Uterus (tissue), 4 donors: ENCODE measurements at places on chromosomes 2 and 18.

GRCh38 chr2:227789803-227790202 lies 23.8 kb upstream of the CCL20 start:
- no peak for DNase-seq

- DNase-seq = no peak
These were observed 21.0 kb downstream of the BCL11A start for GRCh38 chr2:60532421-60532820.

GRCh38 chr2:34545486-34546136 lies 946.5 kb upstream of the FAM98A start:
- no peak for DNase-seq

DNA sequence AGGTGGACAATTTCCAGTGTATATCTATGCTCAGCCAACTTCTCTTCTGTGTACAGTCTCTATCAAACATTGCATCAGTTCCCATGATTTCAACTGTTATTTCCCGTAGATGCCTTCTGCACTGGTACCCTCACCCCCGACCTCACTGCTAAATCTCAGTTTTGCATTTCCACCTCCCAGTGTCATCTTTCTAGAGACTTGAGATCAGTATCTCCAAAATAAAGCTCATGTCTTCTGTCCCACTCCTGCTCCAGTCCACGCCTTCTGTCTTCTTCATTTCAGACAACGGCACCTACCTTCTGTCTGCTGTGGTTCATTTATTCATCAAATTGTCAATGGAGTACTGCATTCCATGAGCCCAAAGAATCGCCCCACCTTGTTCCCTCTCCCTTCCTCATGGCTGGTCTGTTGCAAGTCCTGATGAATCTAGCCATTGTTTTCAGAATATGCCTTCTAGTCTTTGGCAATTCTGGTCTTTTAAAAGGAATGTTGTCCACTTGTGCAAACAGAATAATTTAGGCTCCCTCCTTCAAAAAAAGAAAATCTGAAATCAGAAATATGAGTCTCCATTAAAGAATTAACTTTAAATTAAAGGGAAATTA lies 23.3 kb upstream of the NPAS2 start:
- no peak for DNase-seq

DNA sequence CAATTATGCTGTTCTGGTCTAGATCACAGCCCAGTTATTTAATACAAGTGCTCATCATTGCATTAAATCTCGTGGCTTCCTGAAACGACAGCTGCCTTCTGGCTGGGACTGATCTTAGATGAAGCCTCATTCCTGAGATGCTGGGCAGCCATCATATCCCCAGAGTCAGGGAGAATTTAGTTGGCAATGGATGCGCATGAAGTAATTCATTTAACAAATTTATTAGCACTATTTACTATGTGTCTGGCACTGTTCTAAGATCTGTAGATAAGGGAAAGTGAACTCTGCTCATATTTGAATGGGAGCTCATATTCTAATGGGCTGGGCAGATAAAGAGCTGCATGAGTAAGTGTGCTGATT lies 244.7 kb downstream of the KCNS3 start:
- DNase-seq = no peak

DNA sequence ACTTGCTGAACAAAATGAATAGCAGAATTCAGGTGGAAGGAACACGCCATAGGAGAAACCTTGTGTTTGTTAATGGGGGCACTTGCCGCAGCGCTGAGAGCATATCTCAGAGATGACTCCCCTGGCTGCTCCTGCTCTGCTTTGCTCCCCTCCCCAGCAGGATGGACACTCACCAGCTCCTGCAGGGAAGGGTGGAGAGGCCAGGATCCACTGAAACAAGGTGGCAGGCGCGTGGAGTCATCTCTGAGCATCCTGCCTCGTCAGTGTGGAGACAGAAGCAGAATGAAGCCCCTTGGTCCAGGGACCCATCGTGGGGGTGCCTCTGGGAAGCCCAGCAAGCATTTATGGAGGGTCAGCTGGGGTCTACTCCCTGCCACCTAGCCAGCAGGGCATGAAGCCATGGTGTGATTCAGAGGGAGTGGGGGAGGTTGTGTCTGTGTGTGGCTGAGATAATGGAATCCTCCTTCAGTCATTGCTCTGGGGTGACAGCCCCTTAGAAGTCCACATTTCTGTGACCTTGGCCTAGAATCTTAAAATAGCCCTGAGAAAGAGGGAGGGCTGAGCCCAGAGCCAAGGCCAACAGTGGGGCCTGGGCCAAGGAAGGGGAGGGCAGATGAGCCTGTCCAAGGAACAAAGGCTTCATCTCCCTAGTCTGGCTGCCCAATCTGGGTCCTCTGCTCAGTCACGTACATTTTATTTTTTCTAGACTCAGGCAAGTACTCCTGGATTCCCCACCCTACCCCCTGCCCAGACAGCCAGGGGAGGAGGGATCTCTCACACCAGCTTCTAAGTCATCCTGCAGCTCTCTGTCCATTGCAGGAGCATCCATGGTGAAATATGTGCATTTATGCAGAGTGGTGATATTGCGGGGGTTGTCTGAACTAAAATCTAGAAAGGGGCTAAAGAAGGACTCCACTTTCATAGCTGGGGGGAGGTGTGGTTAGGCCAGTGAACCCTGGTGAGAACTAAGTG lies 215.4 kb downstream of the ZBTB7C start:
- peak; percentile 61 for DNase-seq
